Nephron progenitor cell (in vitro differentiated cells): ENCODE measurements at places on chromosomes 4 and X.
A peak's percentile ranks its signal among the peaks of the same experiment; 100 is the strongest.

DNA sequence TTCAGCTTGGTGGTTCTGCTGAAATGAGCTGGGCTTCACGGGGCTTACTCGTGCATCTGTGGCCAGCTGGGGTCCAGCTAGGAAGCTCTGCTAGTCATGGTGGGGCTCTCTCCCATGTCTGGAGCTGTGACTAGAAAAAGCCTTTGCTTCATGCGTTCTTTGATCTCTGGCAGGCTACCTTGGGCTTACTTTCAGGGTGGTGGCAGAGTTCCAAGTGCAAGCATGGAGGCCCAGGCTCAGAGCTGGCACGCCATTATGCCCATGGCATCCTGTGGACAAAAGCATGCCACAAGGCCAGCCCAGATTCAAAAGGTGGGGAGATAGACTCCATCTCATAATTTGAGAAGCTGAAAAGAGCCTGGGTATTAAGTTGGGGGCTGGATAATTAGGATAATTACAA, 55.4 kb upstream of the GBA3 start:
- H3K4me3 ChIP-seq: no peak overlapping the region
- H3K27me3 ChIP-seq: peaks cover 7% of the 10 kb centered on the region
- H3K27ac ChIP-seq: no peak overlapping the region
- no peaks in the 10 kb centered on the region for H3K4me1 ChIP-seq

DNA sequence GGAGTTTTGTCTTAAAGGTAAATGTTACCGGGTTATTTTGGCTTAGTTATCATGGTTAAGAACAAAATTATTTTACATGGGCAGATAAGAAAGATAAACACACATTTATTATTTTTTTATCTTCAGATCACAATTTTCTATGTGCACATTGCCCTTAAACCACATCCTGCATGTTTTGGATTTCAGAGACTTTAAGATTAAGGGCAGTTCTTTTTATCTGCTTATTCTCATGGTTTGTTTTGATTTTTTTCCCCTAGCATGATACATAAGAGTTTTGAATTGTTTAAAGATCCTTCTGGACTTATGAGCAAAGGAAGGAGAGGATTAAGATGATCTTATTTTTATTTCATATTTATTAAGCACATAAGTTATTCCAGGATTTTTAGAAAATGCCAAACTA, 190.1 kb upstream of the BMP3 start:
- H3K27me3 ChIP-seq: peaks cover 2% of the 10 kb centered on the region
- no peaks in the 10 kb centered on the region for H3K36me3 ChIP-seq
- no peak overlapping the region for H3K4me3 ChIP-seq
- no peaks in the 10 kb centered on the region for H3K4me1 ChIP-seq
- no peak for DNase-seq

DNA sequence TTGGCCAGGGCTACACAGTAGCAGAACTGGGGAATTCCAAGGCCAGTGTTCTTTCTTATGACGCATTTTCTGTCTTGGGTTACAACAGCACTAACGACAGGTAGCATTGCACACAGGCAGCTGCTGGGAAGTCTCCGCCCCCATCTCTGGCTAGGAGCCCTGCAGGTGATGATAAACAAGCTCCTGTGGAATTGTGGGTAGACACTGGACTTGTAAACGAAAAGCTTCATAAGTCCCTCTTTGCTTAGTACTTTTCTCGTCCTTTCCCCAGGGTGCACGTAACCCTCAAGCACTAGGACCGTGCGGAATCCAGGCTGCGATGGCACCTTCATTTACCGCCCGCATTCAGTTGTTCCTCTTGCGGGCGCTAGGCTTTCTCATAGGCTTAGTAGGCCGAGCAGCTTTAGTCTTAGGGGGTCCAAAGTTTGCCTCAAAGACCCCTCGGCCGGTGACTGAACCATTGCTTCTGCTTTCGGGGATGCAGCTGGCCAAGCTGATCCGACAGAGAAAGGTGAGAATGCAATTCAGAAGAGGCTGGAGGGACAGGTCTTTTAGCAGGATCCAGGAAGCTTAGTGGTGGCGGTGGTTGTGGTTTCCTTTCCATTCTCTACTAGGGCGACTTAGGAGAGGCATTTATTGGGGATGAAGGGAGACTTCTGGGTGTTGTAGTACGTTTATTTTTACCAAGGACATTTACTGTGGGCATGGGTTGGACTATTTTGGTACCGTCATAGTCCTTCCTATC, at the start of gene FAAH2:
Gene FAAH2, plus strand, starts transcription at position 200 of the 745 bp plus-strand sequence. Its CDS starts 120 bp downstream, at position 320.
- no peak within 1 kb of the TSS for H3K27ac ChIP-seq
- peaks cover 3% of the 10 kb centered on the region for H3K27me3 ChIP-seq
- H3K4me1 ChIP-seq: no peaks in the 10 kb centered on the region
- H3K4me3 ChIP-seq: peak within 1 kb of the TSS; percentile 85

DNA sequence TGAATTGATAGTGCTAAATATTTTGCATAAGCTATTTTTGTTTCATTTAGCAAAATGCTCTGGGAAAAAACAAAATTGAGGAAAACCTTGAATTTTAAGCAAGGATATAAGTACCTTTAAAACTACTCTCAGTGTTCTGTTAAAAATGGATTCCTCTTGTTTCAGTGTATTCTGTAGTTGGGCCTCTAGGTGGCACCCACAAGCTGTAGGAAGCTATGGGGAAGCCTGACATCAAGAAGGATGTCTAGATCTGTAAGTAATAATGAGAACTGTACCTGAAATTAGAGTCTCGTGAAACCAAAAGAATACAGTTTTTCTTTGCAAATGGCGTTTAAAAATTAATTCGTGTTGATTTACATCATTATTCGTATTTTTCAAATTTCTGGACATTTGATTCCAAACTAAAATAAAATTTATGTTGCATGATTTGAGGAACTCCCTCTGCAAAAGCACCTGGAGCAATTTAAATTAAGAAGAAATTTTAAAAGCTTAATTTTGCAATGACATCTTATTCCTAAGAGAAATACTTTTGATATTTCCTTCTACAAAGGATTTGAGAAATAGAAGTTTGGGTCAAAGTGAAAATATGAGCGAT, 51.2 kb downstream of the TMPRSS11E start:
- H3K4me3 ChIP-seq: no peak overlapping the region
- H3K36me3 ChIP-seq: no peaks in the 10 kb centered on the region
- no peak overlapping the region for H3K27ac ChIP-seq
- no peaks in the 10 kb centered on the region for H3K27me3 ChIP-seq
- no peaks in the 10 kb centered on the region for H3K4me1 ChIP-seq

- H3K27me3 ChIP-seq: no peaks in the 10 kb centered on the region
- peaks cover 60% of the 10 kb centered on the region for H3K36me3 ChIP-seq
- no peaks in the 10 kb centered on the region for H3K4me1 ChIP-seq
- no peak overlapping the region for H3K4me3 ChIP-seq
- no peak for DNase-seq
Measured at GRCh38 chr4:182741914-182742313, 175.3 kb downstream of the DCTD start.

DNA sequence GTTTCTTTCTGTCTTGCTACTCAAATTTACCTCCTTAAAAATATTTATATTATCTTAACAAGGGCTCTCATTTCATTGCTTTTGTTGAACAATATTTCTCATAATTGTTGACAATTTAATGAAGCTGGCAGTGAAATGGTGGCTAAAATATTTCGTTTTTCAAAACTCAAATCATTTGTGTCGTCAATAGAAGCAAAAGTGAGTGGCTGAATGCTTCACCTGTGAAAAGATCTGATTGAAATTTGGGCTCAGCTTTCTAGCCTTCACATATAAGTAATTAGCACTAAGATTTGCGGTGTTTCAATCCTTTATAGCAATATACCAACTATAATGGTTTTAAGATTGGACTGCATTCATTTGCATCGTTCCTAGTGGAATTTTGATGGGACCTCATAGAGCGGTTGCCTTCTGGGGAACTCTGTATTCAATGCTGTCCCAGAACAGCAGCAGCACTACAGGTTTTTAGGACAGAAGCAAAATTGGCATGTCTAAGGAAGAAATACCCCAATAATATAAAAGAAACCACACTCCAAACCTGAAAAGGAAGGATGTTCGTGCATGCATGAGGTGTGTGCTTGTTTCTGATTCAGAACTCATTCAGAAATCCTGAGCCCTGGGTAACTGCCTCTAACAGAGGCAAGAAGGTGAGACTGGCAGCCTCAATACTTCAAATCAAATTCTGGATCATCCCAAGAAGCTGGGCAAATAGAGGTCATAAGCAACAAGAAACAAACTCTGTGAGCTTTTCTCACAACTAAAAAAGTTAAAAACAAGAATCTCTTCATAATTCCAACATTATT, 2.5 kb downstream of the CXCL1 start:
- H3K27ac ChIP-seq: no peak overlapping the region
- H3K4me3 ChIP-seq: no peak overlapping the region
- DNase-seq: no peak
- H3K4me1 ChIP-seq: peaks cover 9% of the 10 kb centered on the region
- peaks cover 58% of the 10 kb centered on the region for H3K27me3 ChIP-seq

DNA sequence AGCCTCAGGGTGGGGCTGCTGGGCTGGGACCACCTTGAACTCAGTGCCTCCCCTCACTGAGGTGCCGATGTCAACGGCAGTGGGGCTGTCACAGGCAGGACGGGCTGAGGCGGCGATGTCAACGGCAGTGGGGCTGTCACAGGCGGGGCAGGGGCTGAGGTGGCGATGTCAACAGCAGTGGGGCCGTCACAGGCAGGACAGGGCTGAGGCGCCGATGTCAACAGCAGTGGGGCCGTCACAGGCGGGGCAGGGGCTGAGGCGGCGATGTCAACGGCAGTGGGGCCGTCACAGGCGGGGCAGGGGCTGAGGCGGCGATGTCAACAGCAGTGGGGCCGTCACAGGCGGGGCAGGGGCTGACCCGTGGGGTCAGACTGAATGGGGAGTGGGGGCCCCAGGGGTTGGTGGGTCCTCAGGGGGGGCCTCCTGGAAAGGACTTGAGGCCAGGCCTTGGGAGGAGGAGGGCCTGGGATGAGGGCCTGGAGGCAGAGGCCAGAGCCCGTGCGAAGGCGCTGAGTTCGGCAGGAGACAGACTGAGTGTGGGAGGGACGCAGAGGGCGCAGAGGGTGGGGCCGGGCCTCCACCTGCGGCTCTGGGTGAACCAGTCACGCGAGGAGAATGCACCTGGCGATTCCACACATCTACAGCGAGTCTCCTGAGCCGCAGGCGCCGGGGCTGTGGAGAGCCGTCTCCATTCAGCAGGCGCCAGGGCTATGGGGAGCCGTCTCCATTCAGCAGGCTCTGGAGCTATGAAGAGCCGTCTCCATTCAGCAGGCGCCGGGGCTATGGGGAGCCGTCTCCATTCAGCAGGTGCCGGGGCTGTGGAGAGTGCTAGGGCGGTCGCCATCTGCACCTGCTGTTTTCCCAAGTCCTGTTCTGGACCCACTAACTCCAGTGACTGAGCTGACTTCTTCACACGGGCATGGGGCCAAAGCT, 22.9 kb downstream of the ATP5ME start:
- peaks cover 52% of the 10 kb centered on the region for H3K4me1 ChIP-seq
- no peak overlapping the region for H3K27ac ChIP-seq
- H3K27me3 ChIP-seq: peaks cover 6% of the 10 kb centered on the region

DNA sequence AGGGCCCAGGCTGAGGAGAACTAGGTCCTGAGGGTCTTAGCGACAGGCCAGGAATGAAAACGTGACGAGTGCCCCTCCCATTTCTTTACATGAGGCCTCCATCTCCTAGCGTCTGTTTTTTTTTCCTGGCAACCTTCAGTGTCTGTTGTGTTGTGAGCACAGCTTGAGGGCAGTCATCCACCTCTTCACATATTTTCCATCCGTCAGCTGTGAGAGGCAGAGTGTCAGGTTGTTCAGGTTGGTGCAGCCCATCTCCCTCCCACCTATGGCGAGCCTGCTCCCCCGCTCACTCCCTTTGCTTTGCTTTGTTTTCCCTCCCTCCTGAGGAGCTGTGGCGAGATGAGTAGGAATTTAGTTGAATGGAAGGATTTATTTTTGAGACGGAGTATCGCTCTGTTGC, 51.7 kb upstream of the CHRNA9 start:
- H3K4me3 ChIP-seq: no peak overlapping the region
- DNase-seq: no peak
- H3K36me3 ChIP-seq: peaks cover 3% of the 10 kb centered on the region
- H3K4me1 ChIP-seq: peaks cover 24% of the 10 kb centered on the region
- H3K27me3 ChIP-seq: peaks cover 13% of the 10 kb centered on the region

GRCh38 chrX:68644861-68645260, 2.6 kb upstream of the STARD8 start:
- H3K27ac ChIP-seq: no peak overlapping the region
- H3K27me3 ChIP-seq: peaks cover 3% of the 10 kb centered on the region
- no peak overlapping the region for H3K4me3 ChIP-seq
- DNase-seq: no peak
- H3K36me3 ChIP-seq: no peaks in the 10 kb centered on the region
- peaks cover 16% of the 10 kb centered on the region for H3K4me1 ChIP-seq

DNA sequence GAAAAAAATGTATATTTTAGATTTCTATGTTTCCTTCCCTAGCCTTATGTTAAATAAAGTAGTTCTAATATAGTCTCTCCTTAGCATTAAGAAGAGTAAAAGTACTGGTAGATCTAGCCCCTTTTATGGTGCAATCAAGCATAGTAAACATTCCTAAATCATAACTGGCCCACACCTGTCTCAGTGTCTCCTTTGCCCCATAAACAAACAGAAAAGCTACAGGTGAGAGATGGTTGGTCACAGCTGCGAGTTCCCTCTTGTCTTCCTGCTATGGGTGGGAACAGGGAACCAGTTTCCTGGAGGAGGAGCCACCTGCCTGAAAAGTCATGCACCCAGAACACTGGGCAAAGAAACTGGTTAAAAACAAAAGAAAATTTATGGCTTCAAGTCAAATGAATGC, 16.6 kb downstream of the SOWAHB start:
- H3K4me3 ChIP-seq: no peak overlapping the region
- H3K36me3 ChIP-seq: no peaks in the 10 kb centered on the region
- H3K4me1 ChIP-seq: peaks cover 14% of the 10 kb centered on the region
- DNase-seq: no peak
- no peak overlapping the region for H3K27ac ChIP-seq

- peaks cover 5% of the 10 kb centered on the region for H3K4me1 ChIP-seq
- H3K4me3 ChIP-seq: no peak overlapping the region
- no peaks in the 10 kb centered on the region for H3K36me3 ChIP-seq
- peaks cover 9% of the 10 kb centered on the region for H3K27me3 ChIP-seq
- H3K27ac ChIP-seq: no peak overlapping the region
- no peak for DNase-seq
Measured at GRCh38 chrX:11341274-11342201, 48.3 kb downstream of the AMELX start.

GRCh38 chrX:3712051-3712869, 1.2 kb downstream of the PRKX start:
- peaks cover 36% of the 10 kb centered on the region for H3K4me1 ChIP-seq
- peaks cover 58% of the 10 kb centered on the region for H3K27me3 ChIP-seq
- peak overlapping the region; percentile 91 for H3K4me3 ChIP-seq
- H3K36me3 ChIP-seq: peaks cover 12% of the 10 kb centered on the region

GRCh38 chr4:152687974-152688599, 8.3 kb upstream of the TMEM154 start:
- peaks cover 58% of the 10 kb centered on the region for H3K4me1 ChIP-seq
- peak overlapping the region; percentile 12 for H3K27ac ChIP-seq
- no peaks in the 10 kb centered on the region for H3K36me3 ChIP-seq
- DNase-seq: no peak
- H3K27me3 ChIP-seq: no peaks in the 10 kb centered on the region

GRCh38 chrX:28910487-28910886, 323.2 kb downstream of the IL1RAPL1 start:
- H3K4me3 ChIP-seq: no peak overlapping the region
- H3K27me3 ChIP-seq: no peaks in the 10 kb centered on the region
- DNase-seq: no peak
- peaks cover 16% of the 10 kb centered on the region for H3K4me1 ChIP-seq

GRCh38 chr4:147791865-147792264, 60.0 kb downstream of the ARHGAP10 start:
- no peak overlapping the region for H3K4me3 ChIP-seq
- H3K36me3 ChIP-seq: peaks cover 2% of the 10 kb centered on the region
- no peak overlapping the region for H3K27ac ChIP-seq
- H3K27me3 ChIP-seq: peaks cover 3% of the 10 kb centered on the region

GRCh38 chr4:12729384-12729783, 754.8 kb downstream of the RAB28 start:
- no peak for DNase-seq
- peaks cover 22% of the 10 kb centered on the region for H3K4me1 ChIP-seq
- H3K27me3 ChIP-seq: no peaks in the 10 kb centered on the region
- H3K36me3 ChIP-seq: no peaks in the 10 kb centered on the region
- no peak overlapping the region for H3K4me3 ChIP-seq
- H3K27ac ChIP-seq: no peak overlapping the region
